ENCODE measurements at places on chromosomes 1 and 21.

DNA sequence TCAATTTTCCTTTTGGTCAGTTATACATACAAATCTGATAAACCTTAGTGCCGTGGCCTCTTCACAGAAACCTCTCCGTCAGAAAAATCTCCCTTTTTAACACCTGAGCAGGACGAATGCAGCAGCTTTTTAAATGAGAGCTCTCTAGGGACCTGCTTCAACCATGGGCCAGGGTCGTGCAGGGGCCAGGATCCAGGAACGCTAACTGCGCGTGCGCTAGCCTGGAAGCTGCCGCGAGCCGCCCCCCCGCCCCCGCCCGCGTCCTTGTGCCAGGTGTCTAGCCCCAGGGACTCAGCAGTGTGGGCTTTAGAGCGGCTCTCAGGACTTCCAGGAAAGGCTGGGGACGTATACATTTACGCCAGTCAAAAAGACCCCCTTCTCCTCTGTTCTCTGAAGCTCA lies 136.8 kb upstream of the FMN2 start:
- DNase-seq: no peak

GRCh38 chr1:9443913-9444445 lies 95.3 kb upstream of the SLC25A33 start:
- DNase-seq: peak; percentile 85

DNA sequence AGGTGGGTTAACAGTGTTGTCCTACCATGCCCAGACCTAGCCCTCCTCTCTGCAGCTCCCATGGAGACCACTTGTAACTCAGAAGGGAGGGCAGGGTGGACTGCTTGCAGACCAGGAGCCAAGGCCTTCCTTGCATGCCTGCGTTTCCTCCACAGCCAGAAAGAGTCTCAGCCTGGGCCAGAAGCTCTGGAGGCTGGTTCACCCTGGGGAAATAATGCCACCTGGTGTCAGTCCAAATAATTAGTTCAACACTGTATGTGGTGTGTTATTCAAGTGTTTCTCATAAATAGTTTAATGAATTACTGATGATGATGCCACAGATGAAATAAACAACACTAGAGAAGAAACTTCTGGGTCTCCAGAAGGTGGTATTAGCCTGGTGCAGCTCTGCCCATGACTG lies 16.9 kb upstream of the VANGL1 start:
- no peak for DNase-seq

DNA sequence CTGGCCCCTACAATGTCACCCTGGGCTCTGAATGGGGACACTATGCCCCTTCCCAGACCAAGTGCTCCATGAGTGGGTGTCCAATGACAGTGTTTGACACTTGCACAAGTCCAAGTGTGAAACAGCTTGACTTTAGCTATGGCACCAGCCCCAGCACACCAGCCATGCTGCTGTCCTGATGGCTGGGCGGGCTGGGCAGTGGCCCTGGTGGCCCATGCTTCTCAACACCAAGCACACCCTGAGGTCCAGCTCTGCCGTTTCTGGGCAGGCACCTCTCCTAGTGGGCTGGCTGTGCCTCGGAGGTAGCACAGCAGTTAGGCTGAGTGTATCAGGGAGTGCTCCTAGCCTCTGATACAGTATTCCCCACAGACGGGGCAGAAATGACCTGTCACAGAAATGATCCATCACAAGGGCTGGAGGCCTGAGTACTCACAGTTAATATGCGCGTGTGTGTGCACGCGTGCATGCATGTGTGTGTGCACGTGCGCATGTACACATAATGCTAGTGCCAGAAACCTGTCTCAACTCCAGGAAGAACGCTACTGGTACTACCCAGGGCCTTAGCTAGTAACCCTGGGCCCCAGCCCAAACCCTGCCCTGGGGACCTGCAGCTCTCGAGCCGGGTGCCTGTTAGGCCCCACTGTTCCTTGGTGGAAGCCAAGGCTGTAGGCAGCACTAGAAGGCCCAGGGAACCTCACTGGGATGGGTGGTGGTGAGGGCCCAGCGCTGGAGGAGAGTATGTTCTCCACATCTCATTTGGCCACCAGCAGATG lies 134.0 kb downstream of the DMRTB1 start:
- DNase-seq: no peak

DNA sequence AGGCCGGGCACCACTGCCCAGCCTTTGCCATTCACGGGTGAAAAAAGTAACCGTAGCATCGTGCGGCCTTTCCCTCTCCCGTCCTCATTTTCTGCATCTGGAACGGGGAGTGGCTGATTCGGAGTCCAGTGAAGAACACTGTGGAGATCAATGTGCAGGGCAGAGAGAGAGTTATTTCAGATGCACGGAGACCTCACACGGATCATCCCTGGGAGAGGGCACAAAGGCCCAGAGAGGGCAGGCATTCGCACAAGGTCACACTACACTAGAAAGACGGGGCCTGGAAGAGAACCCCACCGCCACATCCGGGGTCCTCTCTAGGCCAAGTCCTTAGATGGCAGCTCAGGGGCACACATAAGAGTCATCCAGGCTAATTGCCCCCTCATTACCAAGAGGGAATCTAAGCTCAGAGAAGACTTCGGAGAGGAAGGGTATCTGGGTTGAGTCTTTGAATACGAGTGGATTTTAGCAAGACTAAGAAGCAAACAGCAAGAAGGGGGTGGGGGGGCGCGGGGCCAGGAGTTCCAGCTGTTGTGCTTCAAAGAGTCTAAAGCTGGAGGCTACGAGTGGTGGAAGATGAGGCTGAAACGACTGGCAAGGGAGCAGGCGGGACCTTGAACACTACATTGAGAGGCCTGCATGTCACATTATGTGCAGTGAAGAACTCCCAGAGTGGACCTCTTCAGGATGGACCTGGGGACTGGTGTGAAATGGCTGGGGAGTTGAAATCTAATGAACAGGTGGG lies 857 bp downstream of the GPX7 start:
- DNase-seq: peak; percentile 29

DNA sequence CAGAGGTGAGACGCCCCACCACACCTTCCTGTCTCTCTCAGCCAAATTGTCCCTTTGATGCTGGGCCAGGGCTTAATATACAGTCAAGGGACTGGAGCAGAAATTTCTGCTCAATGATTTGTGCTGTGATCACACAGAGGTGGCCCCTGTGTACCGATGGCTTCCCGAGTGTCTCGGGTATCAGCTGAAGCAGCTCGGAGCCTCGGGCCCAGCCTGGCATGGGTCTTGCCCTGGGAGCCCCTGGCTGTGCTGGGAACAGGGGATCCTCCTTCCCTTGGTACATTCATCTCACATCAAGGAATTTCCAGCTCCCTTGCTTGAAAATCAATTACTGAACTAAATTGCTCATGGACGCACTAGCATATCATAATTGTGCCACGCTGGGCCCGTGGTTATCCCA lies 148.8 kb upstream of the C1orf174 start:
- no peak for DNase-seq

DNA sequence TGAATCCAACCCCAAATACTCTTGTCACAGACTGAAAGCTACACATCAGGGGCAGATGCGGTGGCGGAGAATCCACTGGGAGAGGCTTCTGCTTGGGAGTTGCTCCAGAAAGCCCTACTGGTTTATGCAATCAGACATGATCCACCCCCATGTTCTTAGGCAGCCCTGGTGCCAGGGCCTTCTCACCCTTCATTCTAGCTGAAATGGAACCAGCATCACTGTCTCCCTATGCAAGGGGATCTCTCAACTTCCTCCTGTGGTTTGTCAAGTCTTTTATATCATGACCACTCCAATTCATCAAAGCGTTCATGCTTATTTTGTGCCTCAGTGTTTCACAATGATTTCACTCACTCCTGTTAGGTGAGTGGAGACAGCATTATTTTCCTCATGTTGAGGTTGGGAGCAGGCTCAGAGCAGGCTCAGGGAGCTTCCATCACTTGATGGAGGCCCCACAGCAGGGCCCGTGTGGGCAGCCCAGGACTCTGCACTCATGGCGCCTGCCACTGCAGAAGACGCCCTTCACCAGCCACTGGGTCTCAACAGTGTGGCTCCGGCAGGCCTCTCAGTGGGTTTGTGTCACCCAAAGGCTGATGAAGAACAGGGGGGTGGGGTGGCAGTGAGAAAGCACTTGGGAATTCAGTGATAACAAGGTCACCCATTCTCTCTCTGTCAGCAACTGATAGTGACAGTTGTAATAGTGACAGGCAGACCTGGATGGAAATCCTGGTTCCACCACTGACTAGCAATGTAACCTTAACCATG lies 67.1 kb downstream of the CD58 start:
- DNase-seq: no peak

GRCh38 chr1:199758626-199759255 lies 268.8 kb upstream of the NR5A2 start:
- DNase-seq: no peak

- DNase-seq: no peak
These were observed 25.7 kb downstream of the MRPL39 start for GRCh38 chr21:25581582-25581981.

DNA sequence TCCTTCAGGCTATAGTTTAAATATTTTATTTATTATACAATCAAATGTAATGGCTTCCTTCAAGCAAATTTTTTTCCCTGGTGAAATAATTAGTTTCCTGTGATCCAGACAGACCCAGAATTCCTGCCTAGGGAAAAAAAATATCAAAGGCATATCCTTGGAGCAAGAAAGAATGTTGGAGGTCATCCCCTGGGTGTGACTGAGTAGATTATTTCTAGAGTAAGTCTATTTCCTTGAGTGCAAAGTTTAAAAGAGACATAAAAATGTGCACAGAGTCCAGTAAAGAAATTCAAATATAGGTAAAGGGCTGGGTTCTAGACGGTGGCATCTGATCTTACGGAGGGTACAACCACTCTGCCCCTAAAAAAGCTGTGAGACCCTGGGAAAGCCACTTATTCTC lies 32.2 kb upstream of the SAMD13 start:
- no peak for DNase-seq

- no peak for DNase-seq
These were observed 9.1 kb downstream of the ANGPTL7 start for GRCh38 chr1:11198257-11198656.

- no peak for DNase-seq
These were observed 13.4 kb downstream of the LAPTM5 start for GRCh38 chr1:30744060-30744756.

GRCh38 chr1:66443793-66444192 lies 90.2 kb upstream of the SGIP1 start:
- DNase-seq: no peak

GRCh38 chr1:170604889-170605288 lies 59.0 kb upstream of the PRRX1 start:
- DNase-seq: no peak

- peak; percentile 48 for DNase-seq
These were observed 244.2 kb upstream of the HOOK1 start for GRCh38 chr1:59570524-59570923.

DNA sequence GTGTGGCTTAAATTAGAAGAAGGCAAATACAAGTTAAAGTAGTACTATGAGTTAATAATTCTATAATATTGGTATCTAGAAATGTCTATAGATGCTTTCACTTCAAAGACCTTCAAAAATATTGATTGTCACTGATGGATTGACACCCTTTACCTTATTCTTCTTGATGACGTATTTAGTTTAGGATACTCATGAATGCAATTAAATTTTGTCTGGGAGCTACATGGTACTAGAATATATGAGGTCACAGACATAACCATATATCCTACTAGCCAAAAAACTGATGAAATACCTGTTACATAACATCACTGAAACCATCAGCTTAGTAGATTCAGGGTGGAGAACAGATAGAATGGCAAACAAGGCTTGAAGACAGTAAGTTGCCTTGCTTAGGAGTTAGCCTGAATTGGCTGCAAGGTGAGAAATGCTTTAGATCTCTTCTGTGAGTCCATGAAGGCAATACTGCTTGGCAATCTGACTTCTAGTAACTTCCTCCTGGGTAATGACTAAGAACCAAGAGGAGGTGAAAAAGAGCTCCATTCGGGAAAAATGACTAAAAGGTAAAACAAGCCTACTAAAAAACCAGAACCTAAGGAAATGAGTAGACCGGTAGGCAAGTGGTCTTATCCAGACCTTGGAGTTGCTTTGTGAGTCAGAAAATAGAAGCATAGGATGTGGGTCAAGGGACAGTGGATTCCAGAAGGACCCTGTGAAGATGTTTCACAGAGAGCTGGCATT lies 16.9 kb upstream of the ARHGAP29 start:
- DNase-seq: no peak

DNA sequence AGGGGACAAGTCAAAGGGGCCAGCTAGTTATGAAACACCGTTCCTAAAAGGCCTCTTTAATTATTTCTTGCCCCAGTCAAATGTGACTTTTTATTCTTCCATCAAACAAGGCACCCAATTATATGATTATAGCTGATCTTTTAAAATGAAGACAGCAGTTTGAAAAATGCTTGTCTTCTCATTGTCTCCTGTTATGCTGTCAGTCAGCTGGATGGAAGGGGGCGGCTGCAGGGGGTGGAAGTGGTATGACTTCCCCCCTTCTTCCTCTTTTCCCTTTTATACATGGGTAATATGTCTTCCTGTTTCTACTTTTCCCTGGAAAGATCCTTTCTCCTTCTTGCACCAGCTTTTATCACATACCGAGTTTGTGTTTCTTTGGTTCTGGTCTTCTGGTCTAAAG lies 25.8 kb upstream of the KCNA10 start:
- no peak for DNase-seq

DNA sequence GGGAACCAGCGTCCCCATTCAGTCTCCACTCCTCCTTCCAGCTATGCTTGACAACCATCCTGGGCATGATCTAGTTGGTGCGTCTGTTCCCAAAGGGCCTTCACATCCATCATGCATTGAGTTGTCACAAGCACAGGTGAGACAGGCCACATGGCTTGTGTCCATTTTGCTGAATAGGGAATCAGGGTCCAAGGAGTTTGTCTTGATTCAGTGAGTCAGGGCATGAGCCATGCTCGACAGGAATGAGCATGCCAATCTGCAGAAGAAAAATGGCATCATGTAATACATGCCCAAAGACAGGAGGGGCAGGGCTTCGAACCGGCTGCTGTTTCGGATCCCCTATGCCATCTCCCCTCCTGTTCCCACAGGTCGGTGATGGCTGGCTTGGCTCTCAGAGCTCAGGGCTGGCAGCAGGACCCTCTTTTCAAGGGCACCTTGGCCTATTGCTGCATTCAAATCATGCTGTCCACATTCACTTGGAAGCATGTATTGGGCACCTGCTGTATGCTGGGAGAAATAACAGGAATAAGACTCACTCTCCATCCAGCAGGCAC lies 44.5 kb downstream of the PKP1 start:
- no peak for DNase-seq

- DNase-seq: peak; percentile 25
These were observed 22.9 kb upstream of the MTF2 start for GRCh38 chr1:93056214-93056613.

DNA sequence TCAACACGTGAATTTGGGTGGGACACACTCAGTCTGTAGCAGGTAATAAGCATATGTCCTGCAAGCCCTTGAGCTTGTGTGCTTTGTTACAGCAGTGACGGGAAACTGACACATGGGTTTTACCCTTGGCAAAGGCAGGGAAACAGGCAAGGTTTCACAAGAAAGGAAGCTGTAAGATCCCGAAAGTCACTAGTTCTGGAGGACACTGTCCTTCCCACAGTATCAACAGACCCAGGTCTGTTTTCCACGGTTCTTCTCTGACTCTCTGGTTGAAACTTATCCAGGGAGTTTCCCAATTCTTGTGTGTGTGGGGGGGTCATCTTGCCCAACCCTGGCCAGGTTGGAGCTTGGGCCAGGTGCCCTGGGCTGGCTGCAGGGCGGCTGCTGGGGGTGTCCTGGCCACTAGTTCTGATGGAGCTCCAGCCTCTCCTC lies 29.3 kb upstream of the ZBTB21 start:
- DNase-seq: peak; percentile 28

GRCh38 chr21:41207401-41208375 lies 39.7 kb downstream of the BACE2 start:
- DNase-seq: peak; percentile 63

Measured in astrocyte of the spinal cord (primary cell).